CD8-positive, alpha-beta memory T cell (primary cell): ENCODE measurements at places on chromosomes 5 and 9. TPM values are rescaled to one million over a fixed set of nuclear protein-coding genes. Genes with fewer than 3 reads are reported as not detected.

DNA sequence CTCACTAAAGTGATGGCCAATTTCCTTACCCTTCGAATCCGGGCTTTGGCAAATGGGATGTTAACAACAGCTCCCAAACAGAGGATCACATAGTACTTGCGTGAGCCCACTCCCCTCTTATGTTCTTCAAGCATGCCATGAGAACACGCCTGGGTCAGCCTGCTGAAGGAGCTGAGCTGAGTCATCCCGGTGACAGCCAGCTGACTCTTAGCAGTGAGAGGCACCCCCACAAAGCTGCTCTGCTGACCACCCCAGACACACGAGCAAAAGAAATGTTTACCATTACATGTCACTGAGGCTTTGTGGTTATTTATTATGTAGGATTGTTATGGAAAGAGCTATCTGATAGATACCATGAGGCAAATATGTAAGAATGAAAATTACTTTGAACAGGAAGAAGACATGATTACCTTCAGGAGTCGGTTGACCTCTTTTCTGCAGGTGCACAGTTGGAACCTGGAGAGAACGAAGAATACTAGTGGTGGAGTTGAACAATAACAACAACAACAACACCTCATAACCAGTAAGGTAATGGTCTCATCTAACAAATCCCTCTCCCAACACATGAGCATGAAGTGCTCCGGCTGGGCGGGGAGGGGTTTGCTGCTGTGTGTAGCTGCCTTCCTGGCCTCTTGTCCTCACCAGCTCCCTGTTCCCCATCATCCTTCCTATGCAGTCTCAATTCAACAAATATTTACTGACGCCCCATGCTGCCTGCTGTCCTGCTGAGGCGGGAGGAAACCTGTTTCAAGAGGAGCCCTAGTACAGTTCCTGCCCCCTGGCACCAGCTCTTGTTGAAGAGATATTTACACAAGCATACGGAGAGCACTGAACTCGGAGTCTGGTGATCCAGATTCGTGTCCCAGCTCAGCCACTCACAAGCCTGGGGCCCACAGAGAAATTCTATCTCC is 69.4 kb upstream of the LHFPL2 start:
- H3K27ac ChIP-seq: no peak overlapping the region
- H3K4me3 ChIP-seq: no peak overlapping the region
- H3K4me1 ChIP-seq: no peaks in the 10 kb centered on the region
- H3K27me3 ChIP-seq: no peaks in the 10 kb centered on the region

DNA sequence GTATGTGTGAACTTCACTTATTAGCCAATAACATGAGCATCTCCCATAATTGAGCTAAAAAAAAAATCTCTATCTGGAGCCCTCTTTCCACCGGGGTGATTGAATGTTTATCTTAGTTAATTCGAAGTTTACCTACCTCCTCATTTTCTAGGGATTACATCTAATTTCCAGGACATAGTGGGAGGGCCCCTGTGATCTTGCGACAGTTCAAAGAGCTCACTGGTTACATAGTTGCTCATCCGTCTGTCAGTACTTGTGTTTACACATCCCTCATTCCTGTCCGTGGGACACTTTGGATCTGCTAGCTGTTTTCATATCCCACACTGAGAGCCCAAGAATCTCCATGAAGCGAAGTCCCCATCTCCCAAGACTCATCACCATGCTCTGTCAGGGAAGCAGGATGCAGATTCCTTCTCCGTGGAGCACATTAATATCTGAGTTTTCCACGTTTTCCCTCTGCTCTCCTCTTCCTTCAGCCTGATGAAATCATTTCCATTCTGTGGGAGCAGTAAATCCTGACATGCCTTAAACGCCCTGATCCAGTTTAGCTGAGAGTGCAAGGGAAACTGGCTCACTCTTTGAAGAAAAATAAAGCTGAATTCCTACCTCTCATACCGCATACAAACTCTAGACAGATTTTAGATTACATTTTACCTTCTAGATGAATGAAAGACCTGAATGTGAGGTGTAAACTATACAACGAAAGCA is 10.2 kb upstream of the SFXN1 start:
- no peaks in the 10 kb centered on the region for H3K36me3 ChIP-seq
- H3K4me1 ChIP-seq: peaks cover 5% of the 10 kb centered on the region
- no peak overlapping the region for H3K4me3 ChIP-seq
- no peak for DNase-seq

DNA sequence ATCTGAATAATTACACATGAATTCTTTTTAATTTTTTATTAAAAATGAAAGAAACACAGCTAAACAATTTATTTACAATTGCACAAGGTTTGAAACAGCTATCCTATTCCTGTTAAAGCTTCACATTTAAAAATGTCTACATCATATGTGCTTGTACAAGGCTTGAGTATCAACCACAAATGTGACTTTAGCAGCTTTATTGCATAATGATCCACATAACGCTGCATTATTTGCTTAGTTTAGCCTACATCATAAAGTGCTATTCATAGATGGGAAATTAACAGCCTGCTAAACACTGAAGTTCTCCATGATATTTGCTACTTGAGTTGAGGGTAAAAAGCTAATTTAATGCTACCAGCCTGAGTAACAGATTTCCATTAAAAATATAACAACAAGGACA is 45.0 kb downstream of the TRIM36 start:
- no peaks in the 10 kb centered on the region for H3K36me3 ChIP-seq
- DNase-seq: no peak
- no peaks in the 10 kb centered on the region for H3K27me3 ChIP-seq
- H3K27ac ChIP-seq: no peak overlapping the region
- H3K4me1 ChIP-seq: no peaks in the 10 kb centered on the region

- no peaks in the 10 kb centered on the region for H3K4me1 ChIP-seq
- no peak overlapping the region for H3K4me3 ChIP-seq
- no peaks in the 10 kb centered on the region for H3K27me3 ChIP-seq
- no peak overlapping the region for H3K27ac ChIP-seq
Measured at GRCh38 chr5:166088389-166089039, 2202.9 kb upstream of the WWC1 start.

DNA sequence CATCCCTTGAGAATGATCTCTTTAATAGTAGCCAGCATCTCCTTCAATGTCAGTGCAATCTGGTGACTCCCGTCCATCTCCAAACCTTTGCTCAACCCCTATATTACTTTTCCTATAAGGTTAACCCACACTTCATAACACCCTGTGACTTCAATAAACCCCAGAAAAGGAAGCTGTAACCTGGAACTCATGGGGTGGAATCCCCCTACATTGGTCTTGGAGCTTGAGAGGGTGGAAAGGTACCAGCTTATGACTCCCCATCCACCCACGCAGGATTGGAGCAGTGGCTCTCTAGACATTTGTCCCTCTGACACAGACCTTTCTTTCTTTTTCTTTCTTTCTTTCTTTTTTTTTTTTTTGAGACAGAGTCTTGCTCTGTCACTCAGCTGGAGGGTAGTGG is 54.7 kb upstream of the ZFR start:
- no peak for DNase-seq
- no peak overlapping the region for H3K4me3 ChIP-seq
- H3K27me3 ChIP-seq: no peaks in the 10 kb centered on the region
- no peak overlapping the region for H3K27ac ChIP-seq

GRCh38 chr9:129142138-129142935 is 31.1 kb downstream of the PTPA start:
- H3K4me1 ChIP-seq: peaks cover 38% of the 10 kb centered on the region
- peaks cover 21% of the 10 kb centered on the region for H3K36me3 ChIP-seq

DNA sequence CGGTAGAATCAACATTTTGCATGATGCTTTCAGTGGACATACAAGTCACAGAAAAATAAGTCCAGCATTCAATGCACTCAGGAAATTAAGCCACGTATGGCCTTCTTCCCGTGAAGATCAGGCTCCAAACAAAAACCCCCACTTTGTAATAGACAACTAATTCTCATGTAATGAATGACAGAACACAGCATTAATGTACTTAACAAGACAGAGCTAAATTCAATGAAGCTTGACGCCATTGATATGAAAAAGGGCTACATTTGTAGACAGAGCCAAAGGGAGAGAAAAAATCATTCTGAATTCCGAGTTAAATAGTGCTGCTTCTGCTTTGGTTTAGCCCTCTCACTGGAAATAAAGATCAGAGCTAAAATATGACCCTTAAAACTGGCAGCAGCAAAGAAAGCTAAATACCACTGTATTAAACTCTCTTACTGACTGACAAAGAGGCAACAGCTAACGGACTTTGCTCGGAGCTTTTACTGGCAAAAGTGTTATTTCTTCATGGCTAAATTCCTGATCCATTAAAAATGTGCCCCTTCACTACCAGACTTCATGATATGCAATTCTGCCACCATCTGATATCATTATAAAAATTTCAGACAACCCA is 250.5 kb downstream of the BNC2 start:
- no peak overlapping the region for H3K27ac ChIP-seq
- DNase-seq: no peak
- no peak overlapping the region for H3K4me3 ChIP-seq

DNA sequence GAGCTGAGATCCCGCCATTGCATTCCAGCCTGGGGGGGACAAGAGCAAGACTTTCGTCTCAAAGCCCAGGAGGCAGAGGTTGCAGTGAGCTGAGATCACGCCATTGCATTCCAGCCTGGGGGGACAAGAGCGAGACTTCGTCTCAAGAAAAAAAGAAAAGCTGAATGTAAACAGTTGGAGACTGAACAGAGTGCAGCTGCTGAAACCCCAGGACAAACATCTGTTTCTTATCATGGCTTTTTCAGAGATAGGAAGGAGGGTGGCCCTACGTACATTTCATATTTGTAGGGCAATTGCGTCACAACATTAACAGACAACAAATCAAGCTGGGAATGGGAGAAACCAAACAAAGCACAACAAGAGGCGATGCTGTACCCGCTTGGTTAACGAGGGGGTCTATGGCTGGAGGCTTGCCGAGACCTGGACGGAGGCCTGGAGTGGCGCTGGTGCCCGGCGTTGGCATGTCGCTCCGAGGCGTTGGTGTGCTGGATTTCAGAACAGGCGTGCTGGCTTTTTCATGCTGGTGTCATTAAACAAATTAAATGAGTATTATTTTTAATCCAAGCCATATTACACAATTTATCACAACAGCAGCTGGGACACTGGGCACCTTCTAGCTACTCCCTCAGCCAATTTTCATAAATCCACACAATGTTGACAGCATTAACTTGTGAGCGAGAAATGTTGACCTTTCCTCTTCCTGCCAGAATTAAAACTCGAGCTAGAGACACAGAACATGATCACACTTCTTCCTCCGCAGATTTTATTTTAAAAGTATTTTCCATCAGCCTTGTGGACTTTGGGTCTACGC is 76.1 kb downstream of the TLE1 start:
- no peaks in the 10 kb centered on the region for H3K27me3 ChIP-seq
- no peak for DNase-seq
- no peak overlapping the region for H3K27ac ChIP-seq
- no peaks in the 10 kb centered on the region for H3K4me1 ChIP-seq
- H3K36me3 ChIP-seq: no peaks in the 10 kb centered on the region

DNA sequence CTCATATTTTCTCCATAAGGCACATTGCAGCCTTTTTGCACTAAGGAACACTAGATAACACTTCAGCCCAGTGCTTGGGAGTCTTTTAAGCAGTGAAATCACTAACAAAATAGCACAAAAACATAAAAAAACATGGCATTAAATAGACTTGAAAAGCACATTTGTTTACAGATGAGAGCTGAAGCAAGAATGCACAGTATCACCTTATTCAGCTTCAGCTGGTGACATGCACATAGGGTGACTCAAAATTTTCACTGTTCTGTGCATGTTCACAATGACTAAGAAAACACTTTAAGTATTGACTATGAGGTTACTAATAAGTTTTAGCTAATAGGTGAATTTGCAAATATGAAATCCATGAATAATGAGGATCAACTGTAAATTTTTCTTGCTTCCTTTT is 293.9 kb upstream of the TARS1 start:
- no peaks in the 10 kb centered on the region for H3K27me3 ChIP-seq
- no peaks in the 10 kb centered on the region for H3K4me1 ChIP-seq
- DNase-seq: no peak
- no peak overlapping the region for H3K27ac ChIP-seq
- no peak overlapping the region for H3K4me3 ChIP-seq

DNA sequence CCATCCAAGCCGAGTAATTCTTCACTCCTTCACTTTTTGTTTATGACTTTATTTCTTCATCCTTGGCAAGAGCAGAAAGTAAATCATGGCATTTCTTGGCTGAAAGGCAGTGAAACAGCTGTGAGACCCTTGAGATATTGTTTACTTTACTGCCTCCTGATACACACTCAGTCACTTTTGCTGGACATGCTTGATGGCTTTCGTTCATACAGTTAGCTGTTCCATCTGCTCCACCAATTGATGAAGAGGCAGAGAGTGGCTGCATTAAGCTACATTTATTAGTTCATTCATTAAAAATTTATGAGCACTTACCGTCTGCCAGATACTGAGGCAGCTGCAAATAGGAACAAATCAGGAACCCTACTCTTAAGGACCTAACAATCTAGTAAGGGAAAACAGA is 184.4 kb upstream of the OR13F1 start:
- no peaks in the 10 kb centered on the region for H3K36me3 ChIP-seq
- no peaks in the 10 kb centered on the region for H3K4me1 ChIP-seq
- no peak overlapping the region for H3K4me3 ChIP-seq
- DNase-seq: no peak

GRCh38 chr5:102922799-102923477 is 167.8 kb downstream of the PAM start:
- no peaks in the 10 kb centered on the region for H3K27me3 ChIP-seq
- no peak overlapping the region for H3K27ac ChIP-seq
- no peak overlapping the region for H3K4me3 ChIP-seq
- no peaks in the 10 kb centered on the region for H3K36me3 ChIP-seq

Gene STPG3
- total RNA-seq: 0.28 TPM

Gene HARS2
- 29.4 TPM for total RNA-seq

Gene C5orf58
- total RNA-seq: not detected

Gene SLC22A5
- total RNA-seq: 5.2 TPM

Gene GFI1B
- total RNA-seq: not detected
